Tongue (tissue), 3 donors: ENCODE measurements at places on chromosomes 12 and 14.
A peak's percentile ranks its signal among the peaks of the same experiment; 100 is the strongest.

- no peak for DNase-seq
These were observed 16.7 kb downstream of the PLEK2 start for GRCh38 chr14:67395086-67395875.

DNA sequence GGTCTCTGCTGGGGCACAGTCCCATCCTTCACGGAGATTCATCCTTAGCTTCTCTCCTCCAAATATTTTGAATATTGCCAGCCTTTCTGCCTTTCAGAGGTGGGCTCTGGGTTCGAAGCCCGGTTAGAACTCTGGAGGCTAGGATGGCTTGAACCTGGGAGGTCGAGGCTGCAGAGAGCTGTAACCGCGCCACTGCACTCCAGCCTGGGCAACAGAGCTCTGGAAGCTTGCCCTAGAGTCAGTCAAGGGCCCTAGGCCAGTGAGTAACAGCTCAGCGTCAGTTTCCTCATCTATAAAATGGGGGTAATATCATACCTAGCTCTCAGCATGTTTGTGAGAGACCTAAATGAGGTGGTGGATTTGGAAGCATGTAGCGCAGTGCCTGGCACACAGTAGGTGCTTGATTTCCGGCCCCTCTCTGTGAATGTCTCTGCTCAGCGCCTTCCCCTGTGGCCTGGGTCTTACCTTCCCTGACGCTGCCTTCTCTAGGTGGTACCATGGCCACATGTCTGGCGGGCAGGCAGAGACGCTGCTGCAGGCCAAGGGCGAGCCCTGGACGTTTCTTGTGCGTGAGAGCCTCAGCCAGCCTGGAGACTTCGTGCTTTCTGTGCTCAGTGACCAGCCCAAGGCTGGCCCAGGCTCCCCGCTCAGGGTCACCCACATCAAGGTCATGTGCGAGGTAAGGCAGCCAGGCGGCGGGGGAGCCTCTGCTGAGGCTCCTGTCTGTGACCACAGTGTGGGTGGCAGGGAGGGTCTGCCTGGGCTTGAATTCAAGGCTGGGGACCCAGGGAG lies 3.4 kb downstream of the PTPN6 start:
- DNase-seq: no peak

DNA sequence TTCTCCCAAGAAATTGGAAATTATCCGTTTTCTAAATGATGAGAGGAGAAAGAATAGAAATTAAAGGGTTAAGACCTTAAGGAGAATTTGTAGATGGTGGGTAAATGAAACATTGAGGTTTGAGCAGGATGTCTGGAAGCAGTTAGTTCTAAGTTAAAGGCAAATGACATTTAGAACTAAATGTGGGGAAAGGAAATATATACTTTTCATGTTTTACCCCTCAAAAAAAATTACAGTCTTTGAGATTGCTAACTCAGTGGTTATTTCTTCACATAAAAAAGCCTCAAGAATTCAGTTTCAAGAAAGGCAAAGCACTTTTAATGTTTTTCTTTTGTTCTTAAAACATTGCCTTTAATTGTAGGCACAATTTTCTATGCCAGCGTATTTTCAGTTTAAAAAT lies 114.0 kb downstream of the PLEKHA5 start:
- DNase-seq: no peak

DNA sequence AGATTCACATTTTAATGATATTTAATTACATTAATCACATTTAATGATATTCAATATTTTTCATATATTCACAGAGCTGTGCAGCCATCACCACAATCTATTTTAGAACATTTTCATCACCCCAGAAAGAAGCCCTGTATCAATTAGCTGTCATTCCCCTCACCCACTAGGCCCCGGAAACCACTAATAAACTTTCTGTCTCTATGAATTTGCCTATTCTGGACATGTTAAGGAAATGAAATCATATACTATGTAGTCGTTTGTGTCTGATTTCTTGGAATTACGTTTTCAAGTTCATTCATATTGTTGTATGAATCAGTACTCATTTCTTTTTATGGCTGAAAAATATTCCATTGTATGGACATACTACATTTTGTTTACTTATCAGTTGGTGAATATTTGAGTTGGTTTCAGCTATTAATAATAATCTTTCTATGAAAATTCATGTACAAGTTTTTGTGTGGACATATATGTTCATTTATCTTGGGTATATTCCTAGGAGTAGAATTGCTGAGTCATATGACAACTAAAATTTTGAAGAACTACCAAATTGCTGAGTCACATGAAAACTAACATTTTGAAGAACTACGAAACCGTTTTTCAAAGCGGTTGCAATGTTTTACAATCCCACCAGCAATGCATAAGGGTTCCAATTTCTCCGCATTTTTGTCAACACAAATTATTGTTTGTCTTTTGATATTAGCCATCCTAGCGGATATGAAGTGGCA lies 11.7 kb upstream of the OTOGL start:
- DNase-seq: no peak

GRCh38 chr14:65373016-65373670 lies 39.4 kb upstream of the FUT8 start:
- DNase-seq: no peak

- DNase-seq: peak; percentile 35
These were observed 22.4 kb downstream of the ASPG start for GRCh38 chr14:104107611-104108569.

DNA sequence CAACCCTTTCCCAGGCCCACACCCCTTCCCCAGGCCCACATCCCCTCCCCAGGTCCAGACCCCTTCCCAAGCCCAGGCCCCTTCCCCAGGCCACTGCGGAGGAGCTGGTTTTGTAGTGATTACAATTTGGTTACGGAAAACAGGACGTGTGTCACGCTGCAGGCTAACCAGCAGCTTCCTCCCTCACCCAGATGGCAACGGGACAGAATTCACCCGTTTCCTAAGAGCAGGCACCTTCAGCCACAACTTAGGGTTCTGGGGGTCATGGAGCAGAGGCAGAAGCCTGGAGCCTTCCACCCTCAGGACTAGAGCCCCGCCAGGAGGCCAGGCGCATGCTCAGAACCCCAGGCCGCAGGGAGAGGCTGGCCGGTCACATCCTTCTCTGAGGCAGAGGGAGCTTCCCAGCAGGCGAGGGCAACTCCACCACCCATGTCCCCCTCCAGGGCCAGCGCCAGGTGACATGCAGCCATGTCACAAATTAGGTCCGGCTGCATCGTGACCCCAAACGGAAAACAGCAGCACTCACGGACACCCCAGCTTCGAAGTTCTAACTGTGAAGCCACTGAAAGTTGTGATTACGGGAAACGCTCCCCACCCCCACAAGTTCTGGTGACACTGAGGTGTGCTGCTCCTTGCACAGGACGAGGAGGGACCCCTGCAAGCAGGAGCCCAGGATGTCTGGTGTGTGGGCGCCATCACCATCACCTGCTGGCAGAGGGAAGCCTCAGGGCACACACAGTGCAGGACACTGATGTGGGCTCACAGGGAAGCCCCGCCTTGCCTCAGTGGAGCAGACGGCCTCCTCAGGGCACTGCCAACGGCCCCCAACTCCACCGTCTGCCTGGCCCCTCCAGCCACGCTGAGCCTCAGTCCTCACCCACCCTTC lies 7.7 kb downstream of the BRF1 start:
- DNase-seq: no peak

DNA sequence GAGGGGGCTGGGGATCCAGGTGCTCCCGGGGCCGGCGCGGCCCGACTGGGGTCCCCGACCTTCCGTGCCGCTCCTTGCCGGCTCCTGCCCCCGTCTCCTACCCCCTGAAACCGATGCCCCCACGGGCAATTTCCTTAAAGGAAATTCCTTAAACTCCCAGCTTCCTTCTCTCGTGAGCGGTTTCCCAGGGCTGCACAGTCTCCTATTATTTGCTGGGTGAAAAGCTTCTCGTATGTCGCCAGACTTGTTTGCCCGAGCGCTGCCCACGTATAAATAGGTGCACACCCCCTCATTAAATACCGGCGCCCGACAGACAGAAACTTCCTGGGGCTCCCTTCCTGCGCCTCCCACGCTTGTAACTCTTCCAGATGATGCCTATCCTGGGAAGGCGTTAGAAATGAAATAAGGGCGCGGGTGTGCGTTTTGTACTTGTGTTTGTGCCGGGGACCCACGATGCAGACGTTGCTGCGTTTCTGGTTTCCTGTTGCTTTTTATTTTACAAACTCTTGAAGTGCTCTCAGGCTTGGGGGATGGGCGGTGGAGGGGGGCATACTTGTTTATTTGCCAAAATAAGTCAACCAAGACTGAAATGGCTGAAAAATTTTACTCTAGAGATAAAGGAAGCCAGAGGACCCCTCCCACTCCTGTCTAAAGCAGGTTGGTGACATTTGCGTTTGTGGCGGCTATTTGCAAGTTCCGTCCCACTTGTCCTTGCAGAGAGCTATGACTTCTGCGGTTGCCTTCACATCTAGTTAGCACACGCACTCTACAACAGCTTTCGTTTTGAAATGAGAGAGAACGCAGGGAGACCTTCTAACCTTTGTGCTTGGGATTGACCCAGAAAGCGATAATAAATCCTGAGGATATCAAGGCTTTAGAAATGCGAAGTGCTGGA lies 1.0 kb downstream of the HIP1R start:
- DNase-seq: peak; percentile 41

DNA sequence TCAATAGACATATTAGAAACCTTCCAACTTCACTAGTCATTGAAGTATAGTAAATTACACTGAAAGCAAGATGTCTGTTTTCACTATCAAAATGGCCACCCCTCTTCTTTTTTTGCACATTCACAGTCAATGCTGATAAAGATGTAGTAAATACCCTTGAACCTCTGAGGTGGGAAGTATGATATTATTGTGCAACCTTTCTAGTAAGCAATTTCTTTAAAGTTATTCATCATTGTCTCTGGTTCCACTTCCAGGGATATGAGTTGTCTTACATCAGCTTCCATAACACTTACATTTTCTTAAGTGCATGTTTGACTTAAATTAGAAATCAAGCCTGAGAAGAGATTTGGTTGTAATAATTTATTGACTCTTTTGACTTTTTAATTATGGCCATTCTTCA lies 453.9 kb upstream of the MGAT4C start:
- no peak for DNase-seq

DNA sequence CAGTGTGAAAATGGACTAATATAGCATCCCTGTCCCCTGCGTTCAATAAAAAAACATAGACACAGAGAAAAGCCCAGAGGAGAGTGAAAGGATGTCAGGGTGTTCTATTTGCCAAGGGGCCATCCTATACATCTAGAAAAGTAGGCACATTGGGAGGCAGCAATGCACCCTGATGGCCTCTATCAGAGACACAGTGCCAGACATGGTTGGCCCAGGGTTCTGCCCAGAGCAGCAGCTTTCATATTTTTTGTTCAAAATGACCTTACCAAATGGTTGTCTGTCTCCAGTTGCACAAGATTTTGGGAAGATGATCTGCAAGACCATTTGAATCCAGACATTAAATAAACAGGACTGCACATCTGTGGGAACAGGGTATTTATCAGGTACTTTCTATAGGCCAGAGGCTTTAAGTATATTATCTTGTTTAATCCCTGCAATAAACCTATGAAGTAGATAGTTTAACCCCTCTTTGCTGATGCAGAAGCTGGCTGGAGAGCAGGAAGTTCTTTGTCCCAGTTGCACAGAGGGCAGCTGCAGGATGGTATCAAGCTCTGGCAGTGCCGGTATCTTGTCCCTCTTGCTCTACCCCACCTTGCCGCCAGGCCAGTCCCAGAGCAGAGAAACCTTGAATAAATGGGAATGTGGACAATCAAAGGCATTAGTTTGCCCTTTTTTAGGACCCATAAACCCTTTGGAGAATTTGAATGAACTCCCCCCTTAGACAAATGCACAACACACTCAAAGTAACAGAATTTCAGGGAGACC lies 171.8 kb upstream of the PWP1 start:
- DNase-seq: no peak

DNA sequence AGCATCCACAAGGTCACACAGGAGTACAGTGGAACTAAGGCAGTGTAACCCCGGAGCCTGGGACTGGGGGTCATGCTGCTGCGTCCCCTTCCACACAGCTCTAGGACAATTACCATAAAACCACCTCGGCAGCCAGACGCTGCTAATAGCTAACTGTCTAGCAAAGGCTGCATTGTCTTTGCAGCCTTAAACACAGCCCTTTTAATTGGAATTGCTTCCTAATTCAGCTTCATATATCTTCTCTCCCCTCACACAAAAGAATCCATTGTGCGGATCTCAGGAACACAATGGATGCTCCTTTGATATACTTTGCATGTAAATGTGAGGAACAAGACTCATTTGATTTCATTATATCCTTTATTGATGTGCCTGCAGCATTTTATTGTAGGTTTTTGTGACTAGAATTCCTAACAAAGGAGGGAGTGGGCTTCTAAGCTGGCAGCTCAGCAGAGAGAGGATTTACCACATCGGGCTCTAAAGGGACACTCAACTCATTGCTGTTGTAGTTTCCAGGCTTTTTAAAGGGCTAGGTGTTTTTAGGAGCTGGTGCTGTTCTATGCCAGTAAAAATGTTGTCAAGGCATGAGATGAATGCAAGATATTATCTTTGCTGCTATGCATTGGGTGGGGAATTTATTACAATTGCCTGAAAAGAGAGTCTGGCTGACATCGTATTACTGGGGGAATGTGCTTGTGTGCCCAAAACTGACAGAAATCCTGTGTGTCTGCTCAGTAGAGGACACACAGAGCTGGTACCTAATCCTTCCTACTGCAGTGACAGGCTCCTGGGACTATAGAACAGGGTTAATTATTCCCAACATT lies 30.4 kb upstream of the DACT1 start:
- DNase-seq: no peak

- DNase-seq: no peak
These were observed 114.5 kb downstream of the CMAS start for GRCh38 chr12:22160396-22161003.

DNA sequence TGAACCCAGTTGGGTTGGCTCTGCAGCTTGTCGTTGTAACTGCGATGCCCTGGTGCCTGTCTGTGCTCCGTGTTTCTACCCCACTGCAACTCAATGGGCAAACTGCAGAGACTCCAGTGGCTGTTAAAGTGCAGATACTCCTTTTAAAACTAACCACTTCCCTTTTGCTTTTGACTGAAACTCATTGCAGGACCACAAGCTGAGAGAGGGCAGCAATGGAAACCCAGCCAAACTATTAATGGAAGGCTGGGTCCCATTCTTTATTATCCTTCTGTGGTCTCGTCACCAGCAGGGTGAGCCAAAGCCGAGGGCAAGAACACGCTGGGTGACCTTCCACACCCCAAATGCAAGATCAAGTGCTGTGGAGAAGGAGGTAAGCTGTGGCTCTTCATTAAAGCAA lies 910.4 kb downstream of the VRK1 start:
- no peak for DNase-seq

DNA sequence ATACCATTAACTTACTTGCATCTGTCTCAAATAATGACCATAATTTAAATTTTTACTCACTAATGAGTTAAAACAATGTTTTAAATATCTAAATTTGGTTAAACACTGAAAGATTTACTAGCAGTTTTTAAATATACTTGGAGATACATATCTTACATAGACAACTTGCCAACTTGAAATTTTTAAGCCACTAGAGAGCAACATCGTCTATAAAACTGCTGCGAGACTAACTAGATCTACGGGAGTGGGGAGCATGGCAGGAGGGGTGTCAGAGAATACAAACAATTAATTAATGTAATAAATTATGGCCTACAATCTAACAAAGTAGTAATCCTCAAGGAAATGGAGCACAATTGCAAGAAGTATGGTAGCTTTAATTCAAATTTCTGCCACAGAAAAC lies 120.4 kb downstream of the LRRIQ1 start:
- no peak for DNase-seq
